Right lobe of liver (tissue), 6 donors: ENCODE measurements at places on chromosomes 1 and 21.

GRCh38 chr1:59384443-59384842 lies 87.5 kb downstream of the FGGY start:
- no peaks in the 10 kb centered on the region for H3K27me3 ChIP-seq
- H3K27ac ChIP-seq = no peak overlapping the region
- H3K4me1 ChIP-seq = no peaks in the 10 kb centered on the region
- no peak overlapping the region for H3K4me3 ChIP-seq
- no peak for DNase-seq

- no peak for DNase-seq
- no peaks in the 10 kb centered on the region for H3K36me3 ChIP-seq
- no peaks in the 10 kb centered on the region for H3K27me3 ChIP-seq
- H3K4me1 ChIP-seq = no peaks in the 10 kb centered on the region
Observed at GRCh38 chr1:147177611-147178380, 5.5 kb upstream of the PRKAB2 start.

DNA sequence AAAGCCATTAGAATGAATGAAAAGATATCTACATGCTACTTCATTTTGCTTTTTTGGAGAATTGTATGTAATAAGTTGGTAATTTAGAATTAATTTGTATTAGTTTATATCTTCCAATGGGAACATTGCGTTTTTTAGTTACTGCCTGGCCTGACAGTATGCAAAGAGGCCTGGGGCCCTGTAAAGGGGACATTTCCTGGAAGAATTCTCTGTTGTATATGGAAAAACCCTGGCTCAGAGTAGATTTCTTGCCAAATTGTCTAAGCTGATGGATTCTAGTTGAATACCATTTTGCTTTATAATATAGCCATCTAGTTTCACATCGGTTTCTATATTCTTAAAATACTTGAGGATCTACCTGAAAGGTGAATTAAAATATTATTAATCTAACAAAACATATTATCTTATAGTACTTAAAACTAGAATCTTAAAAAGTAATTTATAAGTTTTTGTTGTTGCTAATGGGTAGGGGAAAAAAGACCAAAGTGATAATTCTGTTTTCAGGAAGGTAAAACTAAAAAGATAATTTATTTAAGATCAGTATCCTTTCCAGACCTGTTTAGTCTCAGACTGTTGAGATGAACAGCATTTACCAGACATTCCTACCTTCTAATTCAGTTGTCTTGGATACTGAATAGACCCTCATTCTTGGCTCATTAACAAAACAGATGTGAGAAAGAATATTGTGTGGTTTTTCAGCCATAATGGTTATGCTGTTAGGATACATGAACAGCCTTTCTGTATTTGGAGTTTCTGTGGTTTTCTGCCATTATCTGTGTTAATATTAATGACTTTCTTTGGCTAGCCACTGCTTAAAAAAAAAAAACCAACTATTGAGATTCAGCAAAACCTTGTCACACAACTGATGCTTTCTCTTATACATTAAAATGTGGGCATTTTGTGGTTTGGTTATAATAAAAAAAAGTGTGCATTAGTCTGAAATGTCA lies 4.8 kb downstream of the AGO3 start:
- H3K36me3 ChIP-seq = no peaks in the 10 kb centered on the region
- H3K27me3 ChIP-seq = no peaks in the 10 kb centered on the region
- DNase-seq = no peak
- H3K27ac ChIP-seq = no peak overlapping the region
- peaks cover 35% of the 10 kb centered on the region for H3K4me1 ChIP-seq

DNA sequence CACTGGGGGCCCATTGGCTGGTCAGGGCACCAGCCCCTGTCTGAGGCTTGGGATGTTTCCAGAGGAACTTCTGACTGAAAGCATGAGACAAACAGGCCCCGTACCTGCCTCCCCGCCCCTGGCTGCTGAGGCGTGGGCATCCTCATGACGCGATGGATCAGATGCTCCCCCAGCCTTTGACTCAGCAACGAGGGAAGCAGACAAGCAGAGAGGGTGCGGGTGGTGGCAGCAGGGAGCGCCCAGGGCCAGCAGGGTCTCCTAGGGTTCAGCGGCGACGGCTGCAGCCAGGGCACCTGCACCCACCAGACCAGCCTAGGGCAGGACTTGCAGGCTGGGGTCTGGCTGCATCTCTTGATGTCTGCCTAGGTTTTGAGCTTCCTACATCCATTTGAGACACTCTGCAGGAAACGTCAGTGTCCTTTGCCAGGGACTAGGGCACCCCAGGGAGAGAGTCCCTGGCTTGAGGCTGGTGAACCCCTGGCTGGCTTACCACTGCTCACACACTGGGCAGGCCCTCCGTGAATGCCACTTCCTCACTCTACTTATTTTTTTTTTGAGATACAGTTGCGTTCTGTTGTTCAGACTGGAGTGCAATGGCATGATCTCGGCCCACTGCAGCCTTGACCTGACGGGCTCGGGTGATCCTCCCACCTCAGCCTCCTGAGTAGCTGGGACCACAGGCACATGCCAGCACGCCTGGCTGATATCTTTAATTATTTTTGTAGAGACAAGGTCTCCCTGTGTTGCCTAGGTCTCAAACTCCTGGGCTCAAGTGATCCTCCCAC lies 63.3 kb downstream of the DHRS3 start:
- H3K27ac ChIP-seq = no peak overlapping the region
- DNase-seq = no peak
- no peaks in the 10 kb centered on the region for H3K27me3 ChIP-seq
- no peak overlapping the region for H3K4me3 ChIP-seq
- no peaks in the 10 kb centered on the region for H3K36me3 ChIP-seq
- no peaks in the 10 kb centered on the region for H3K4me1 ChIP-seq

DNA sequence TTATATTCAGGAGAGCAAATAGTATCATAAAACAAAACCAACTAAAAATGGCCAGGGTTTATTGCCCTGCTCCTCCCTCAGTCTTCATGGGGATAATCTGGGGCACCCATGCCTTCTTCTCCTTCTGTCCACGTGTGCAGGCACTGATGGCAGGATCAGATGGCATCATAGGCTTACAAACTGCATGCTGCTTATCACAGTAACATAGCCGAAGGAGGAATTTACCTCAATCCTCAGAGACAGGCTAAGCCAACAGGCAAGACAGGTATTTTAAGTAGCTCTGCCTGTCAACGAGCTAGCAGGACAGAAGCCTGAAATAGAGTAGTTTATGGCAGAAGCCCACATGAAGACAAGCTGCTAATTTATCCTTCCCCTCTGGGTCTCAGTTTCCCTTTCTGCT lies 9.4 kb downstream of the LAMB3 start:
- no peaks in the 10 kb centered on the region for H3K27me3 ChIP-seq
- H3K4me1 ChIP-seq = peaks cover 15% of the 10 kb centered on the region
- no peak for DNase-seq
- H3K36me3 ChIP-seq = no peaks in the 10 kb centered on the region

DNA sequence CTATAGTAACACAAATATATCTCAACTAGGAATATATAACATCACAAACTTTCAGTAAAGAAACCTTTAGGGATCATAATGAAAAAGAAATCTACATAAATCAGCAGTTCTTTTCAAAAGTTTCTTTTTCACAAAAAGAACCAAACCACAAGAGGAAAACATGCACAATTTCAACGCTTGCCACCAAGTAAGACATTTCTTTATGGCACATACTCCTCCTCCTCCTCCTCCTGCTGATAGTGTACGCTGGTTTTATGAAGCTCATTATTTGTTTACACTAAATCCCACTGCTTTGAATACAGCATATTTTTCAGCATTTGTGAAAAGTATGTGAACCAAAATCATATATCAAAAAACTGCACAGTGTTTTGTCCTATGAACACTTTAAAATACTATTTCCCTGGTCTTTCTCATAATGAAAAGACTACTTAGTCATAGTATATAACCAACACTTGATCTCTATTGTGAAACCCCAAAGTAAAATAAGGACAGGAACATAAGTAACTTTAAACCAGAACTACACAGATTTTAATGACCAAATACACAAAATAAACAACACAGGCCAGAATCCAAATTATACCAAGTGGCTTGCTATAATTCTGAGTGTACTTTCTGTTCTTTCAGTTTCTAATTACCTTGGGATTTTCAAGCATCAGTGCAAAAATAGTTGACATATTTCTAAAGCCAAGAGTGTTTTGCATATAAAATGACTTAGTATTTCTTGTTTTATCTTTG lies 184.2 kb downstream of the EIF4G3 start:
- H3K27ac ChIP-seq = no peak overlapping the region
- H3K27me3 ChIP-seq = no peaks in the 10 kb centered on the region
- no peak for DNase-seq
- H3K36me3 ChIP-seq = no peaks in the 10 kb centered on the region

- no peaks in the 10 kb centered on the region for H3K4me1 ChIP-seq
- no peak overlapping the region for H3K27ac ChIP-seq
- no peak overlapping the region for H3K4me3 ChIP-seq
- no peak for DNase-seq
Observed at GRCh38 chr1:184272175-184272866, 114.5 kb upstream of the C1orf21 start.

DNA sequence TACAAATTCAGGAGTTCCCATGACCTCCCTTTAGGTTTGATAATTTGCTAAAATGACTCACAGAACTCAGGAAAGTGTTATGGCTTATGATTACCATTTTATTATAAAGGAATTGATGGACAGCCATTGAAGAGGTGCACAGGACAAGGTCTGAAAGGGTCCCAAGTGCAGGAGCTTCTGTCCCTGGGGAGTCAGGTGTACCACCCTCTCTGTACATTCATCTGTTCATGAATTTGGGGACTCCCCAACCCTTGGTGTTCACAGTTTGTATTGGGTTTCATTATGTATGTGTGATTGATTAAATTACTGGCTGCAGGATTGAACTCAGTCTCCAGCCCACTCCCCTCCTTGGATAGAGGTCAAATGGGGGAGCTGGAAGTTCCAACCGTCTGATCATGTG lies 10.8 kb upstream of the IL10RB start:
- H3K4me1 ChIP-seq = no peaks in the 10 kb centered on the region
- peaks cover 2% of the 10 kb centered on the region for H3K36me3 ChIP-seq
- no peak overlapping the region for H3K4me3 ChIP-seq
- no peak overlapping the region for H3K27ac ChIP-seq
- no peak for DNase-seq

GRCh38 chr21:32314806-32315205 lies 16.2 kb downstream of the MRAP start:
- no peak overlapping the region for H3K27ac ChIP-seq
- H3K4me1 ChIP-seq = no peaks in the 10 kb centered on the region
- H3K4me3 ChIP-seq = no peak overlapping the region
- DNase-seq = no peak

GRCh38 chr1:64934115-64934877 lies 32.1 kb downstream of the JAK1 start:
- peaks cover 49% of the 10 kb centered on the region for H3K4me1 ChIP-seq
- no peaks in the 10 kb centered on the region for H3K27me3 ChIP-seq
- H3K36me3 ChIP-seq = no peaks in the 10 kb centered on the region
- H3K4me3 ChIP-seq = no peak overlapping the region
- DNase-seq = no peak
- peak overlapping the region; percentile 69 for H3K27ac ChIP-seq

- no peak overlapping the region for H3K4me3 ChIP-seq
- H3K27ac ChIP-seq = no peak overlapping the region
- H3K36me3 ChIP-seq = no peaks in the 10 kb centered on the region
- no peaks in the 10 kb centered on the region for H3K4me1 ChIP-seq
- no peaks in the 10 kb centered on the region for H3K27me3 ChIP-seq
- peak; percentile 51 for DNase-seq
Observed at GRCh38 chr1:15027515-15027986, 126.0 kb upstream of the TMEM51 start.

GRCh38 chr1:28855046-28855445 lies 43.1 kb downstream of the OPRD1 start:
- H3K4me3 ChIP-seq = no peak overlapping the region
- H3K36me3 ChIP-seq = no peaks in the 10 kb centered on the region
- no peaks in the 10 kb centered on the region for H3K4me1 ChIP-seq
- no peak overlapping the region for H3K27ac ChIP-seq
- H3K27me3 ChIP-seq = no peaks in the 10 kb centered on the region
- DNase-seq = no peak

- H3K4me1 ChIP-seq = no peaks in the 10 kb centered on the region
- no peak overlapping the region for H3K27ac ChIP-seq
- no peaks in the 10 kb centered on the region for H3K36me3 ChIP-seq
- H3K4me3 ChIP-seq = no peak overlapping the region
Observed at GRCh38 chr1:114485286-114485685, 25.7 kb downstream of the TRIM33 start.

- DNase-seq = no peak
- H3K4me3 ChIP-seq = no peak overlapping the region
- no peaks in the 10 kb centered on the region for H3K4me1 ChIP-seq
- no peaks in the 10 kb centered on the region for H3K27me3 ChIP-seq
- H3K27ac ChIP-seq = no peak overlapping the region
Observed at GRCh38 chr1:220669005-220669404, 21.2 kb upstream of the C1orf115 start.

GRCh38 chr1:45557422-45557944 lies 6.9 kb downstream of the AKR1A1 start:
- H3K27ac ChIP-seq = peak overlapping the region; percentile 71
- DNase-seq = peak; percentile 54
- no peak overlapping the region for H3K4me3 ChIP-seq
- no peaks in the 10 kb centered on the region for H3K36me3 ChIP-seq

- no peak overlapping the region for H3K27ac ChIP-seq
- DNase-seq = no peak
- H3K27me3 ChIP-seq = no peaks in the 10 kb centered on the region
- H3K4me1 ChIP-seq = no peaks in the 10 kb centered on the region
Observed at GRCh38 chr1:20962576-20963258, 175.6 kb upstream of the HP1BP3 start.

- no peaks in the 10 kb centered on the region for H3K4me1 ChIP-seq
- no peaks in the 10 kb centered on the region for H3K27me3 ChIP-seq
- H3K4me3 ChIP-seq = no peak overlapping the region
- H3K36me3 ChIP-seq = no peaks in the 10 kb centered on the region
Observed at GRCh38 chr1:11727119-11727518, 8.8 kb upstream of the AGTRAP start.

- H3K4me1 ChIP-seq = peaks cover 46% of the 10 kb centered on the region
- H3K4me3 ChIP-seq = peak overlapping the region; percentile 84
- peak overlapping the region; percentile 77 for H3K27ac ChIP-seq
- peak; percentile 95 for DNase-seq
- no peaks in the 10 kb centered on the region for H3K27me3 ChIP-seq
Observed at GRCh38 chr1:1778663-1779319, 521 bp upstream of the NADK start.

- no peaks in the 10 kb centered on the region for H3K36me3 ChIP-seq
- H3K27ac ChIP-seq = no peak overlapping the region
- no peak overlapping the region for H3K4me3 ChIP-seq
- H3K4me1 ChIP-seq = no peaks in the 10 kb centered on the region
- no peaks in the 10 kb centered on the region for H3K27me3 ChIP-seq
Observed at GRCh38 chr1:65942476-65942875, 149.8 kb downstream of the PDE4B start.

DNA sequence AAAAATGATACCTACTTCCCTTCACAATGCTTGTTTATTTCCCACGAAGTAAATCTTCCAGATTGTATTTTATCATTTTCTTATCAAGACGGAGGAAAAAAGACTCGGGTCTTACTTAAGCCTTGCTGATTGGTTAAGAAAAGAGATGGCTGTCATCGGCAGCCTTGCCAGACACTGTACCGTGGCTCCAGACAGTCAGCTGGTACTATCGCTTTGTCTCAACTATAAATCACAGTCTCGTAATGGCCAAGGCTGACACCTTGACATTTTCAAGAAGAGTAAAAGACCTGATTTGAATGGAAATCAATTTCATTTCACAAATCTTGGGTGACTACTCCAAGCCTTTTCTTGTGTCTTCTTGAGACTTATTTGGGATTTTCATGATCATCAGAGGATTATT lies 868.0 kb downstream of the USP25 start:
- H3K4me3 ChIP-seq = no peak overlapping the region
- H3K27ac ChIP-seq = no peak overlapping the region
- H3K4me1 ChIP-seq = no peaks in the 10 kb centered on the region
- H3K36me3 ChIP-seq = no peaks in the 10 kb centered on the region
- DNase-seq = no peak

- no peak overlapping the region for H3K27ac ChIP-seq
- H3K4me3 ChIP-seq = no peak overlapping the region
- H3K27me3 ChIP-seq = no peaks in the 10 kb centered on the region
- no peaks in the 10 kb centered on the region for H3K4me1 ChIP-seq
- no peaks in the 10 kb centered on the region for H3K36me3 ChIP-seq
Observed at GRCh38 chr1:214861615-214862014, 220.9 kb upstream of the KCNK2 start.
